A172 (cell line): ENCODE measurements at places on chromosomes 2 and 18. TPM values are rescaled to one million over a fixed set of nuclear protein-coding genes. Genes with fewer than 3 reads are reported as not detected.

Gene HOXD13
- total RNA-seq: 4.2 and 5.2 TPM in 2 replicates

Gene SLC35G4
- not detected in 2 replicates for total RNA-seq

Gene RTTN
- 14.1 and 15.6 TPM in 2 replicates for total RNA-seq

Gene BMP10
- total RNA-seq: 0.46 TPM in 1 of 2 replicates, not detected in the other

Gene FOSL2
- total RNA-seq: 36.1 and 39.7 TPM in 2 replicates

Gene CD207
- total RNA-seq: 0.14 TPM in 1 of 2 replicates, not detected in the other

Gene CD8B
- not detected in 2 replicates for total RNA-seq

Gene OR6B2
- total RNA-seq: not detected in 2 replicates

Gene SRBD1
- total RNA-seq: 24.7 and 28.2 TPM in 2 replicates

DNA sequence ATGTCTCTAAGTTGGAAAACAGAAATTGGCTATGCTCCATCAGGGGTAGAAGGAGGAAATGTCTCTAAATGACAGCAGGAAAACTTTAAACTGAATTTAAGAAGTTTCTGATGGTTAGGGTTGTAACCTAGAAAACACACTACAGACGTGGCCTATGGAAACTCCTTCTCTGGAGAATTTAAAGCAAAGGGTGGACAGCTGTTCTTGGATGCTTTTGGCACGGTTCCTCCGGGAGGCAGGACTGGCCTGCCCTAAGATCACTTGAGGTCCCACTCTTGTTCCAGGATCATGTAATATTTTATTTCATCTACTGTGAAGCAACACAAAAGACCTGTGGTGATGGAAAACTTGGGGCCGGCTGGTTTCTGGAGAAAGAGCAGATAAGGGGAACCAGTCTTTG is 77.0 kb downstream of the NRP2 start:
- no peak for DNase-seq

GRCh38 chr2:176613323-176613987 is 344.2 kb downstream of the MTX2 start:
- DNase-seq: peak; percentile 41

DNA sequence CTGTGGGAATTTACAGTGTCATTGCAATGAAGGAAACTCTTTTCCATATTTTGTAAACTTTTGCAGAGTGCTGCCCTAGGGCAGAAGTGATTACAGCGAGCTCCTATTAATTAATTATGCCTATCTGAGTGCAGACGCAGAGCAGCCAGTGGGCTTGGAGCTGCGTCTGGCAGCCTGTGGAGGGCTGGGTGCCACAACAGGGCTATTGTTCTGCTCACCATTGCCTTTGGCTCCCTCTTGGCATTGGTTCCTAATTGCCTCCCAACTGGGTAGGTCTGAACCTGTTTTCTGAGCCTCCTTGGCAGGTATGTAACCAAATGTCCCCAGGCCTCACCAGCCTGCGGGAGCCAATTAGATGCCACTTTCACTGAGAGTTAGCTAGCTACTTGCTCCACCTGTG is 25.6 kb upstream of the ITGB6 start:
- DNase-seq: no peak

GRCh38 chr2:12501469-12502158 is 215.1 kb upstream of the TRIB2 start:
- peak; percentile 28 for DNase-seq

DNA sequence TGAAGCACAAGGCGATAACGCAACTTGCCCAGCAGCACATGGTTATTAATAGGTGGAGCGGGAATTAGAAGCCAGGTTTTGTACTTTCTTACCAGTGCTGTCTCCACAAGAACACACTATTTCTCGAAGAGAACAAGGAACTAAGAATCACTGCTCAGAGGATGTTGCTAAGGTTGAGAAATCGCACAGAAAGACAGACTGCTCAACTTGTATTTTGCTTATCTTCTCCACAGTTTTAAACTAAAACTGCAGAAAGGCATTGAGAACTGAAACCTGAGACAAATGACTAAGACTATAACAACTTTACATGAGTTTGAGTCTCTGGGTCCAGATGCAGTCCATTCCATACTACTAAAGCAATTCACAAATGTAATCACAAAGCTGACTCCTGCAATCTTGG is 6.2 kb downstream of the PRKD3 start:
- no peak for DNase-seq

- peak; percentile 16 for DNase-seq
Measured at GRCh38 chr18:6056171-6056910, 161.0 kb upstream of the TMEM200C start.

GRCh38 chr2:183614799-183615435 is 490.7 kb downstream of the NUP35 start:
- no peak for DNase-seq

DNA sequence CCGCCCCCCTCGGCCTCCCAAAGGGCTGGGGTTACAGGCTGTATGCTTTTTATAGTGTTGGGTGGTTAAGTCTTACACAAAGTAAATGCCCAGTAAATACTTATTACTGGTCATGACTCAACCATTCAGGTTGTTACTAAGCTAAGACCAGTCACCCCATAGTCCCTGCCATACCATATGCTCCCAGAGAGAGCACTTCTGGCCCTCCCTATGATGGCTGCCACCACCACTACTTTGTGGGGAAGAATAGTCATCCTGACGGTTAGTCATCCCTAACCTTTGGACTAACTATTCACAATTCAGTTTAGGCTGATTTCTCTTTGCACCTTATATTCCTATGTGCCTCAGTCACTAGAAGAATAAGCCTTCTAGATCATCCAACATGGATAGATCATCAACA is 42.0 kb upstream of the MSH2 start:
- peak; percentile 94 for DNase-seq

GRCh38 chr2:156619021-156619539 is 182.9 kb downstream of the GPD2 start:
- DNase-seq: no peak

GRCh38 chr18:41459656-41460055 is 495.4 kb upstream of the PIK3C3 start:
- no peak for DNase-seq

- no peak for DNase-seq
Measured at GRCh38 chr2:156792242-156792840, 356.2 kb downstream of the GPD2 start.
